NCI-H345 (cell line): ENCODE measurements at places on chromosomes 12 and 14.
A peak's percentile ranks its signal among the peaks of the same experiment; 100 is the strongest.

GRCh38 chr14:104596927-104597351 lies 7.6 kb downstream of the TMEM179 start:
- no peak for DNase-seq

DNA sequence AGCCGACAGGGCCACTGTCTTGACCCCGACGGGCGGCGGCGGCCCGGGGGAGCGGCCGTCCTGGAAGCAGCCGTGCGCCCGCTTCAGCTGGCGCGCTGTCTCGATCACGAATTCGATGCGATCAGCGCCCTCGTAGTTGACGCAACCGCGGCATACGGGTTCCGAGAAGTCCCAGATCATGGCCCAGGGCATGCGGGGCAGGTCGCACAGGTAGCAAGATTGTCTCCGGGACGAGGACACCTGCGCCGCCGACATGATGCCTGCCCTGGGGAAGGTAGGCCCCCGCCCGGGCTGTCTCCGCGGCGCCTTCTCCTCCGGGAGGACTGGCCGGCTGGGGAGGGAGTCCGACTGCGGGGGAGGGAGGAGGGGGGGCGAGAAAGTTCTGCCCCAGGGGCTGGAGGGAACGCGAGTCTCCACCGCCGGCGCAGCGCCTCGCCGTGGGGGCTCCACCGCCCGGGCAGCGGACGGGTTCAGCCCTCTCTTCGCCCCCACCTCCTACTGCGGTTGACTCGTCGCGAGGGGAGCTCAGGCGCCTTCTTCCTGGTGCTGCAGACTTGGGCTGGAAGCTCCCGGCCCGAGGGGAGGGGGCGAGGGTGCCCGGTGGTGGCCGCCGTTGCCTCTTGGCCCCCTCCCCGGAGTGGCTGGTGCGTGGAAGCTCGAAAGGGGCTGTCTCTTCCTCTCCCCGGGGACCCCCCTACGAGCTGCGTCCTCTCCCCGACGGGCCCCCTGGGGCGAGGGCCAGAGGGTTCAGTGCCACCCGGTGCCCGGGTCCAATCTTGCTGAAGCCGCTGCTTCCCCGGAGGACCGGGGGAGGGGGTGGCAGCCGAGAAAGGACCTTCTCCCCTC lies 747 bp downstream of the IRF2BPL start:
- peak; percentile 74 for DNase-seq

DNA sequence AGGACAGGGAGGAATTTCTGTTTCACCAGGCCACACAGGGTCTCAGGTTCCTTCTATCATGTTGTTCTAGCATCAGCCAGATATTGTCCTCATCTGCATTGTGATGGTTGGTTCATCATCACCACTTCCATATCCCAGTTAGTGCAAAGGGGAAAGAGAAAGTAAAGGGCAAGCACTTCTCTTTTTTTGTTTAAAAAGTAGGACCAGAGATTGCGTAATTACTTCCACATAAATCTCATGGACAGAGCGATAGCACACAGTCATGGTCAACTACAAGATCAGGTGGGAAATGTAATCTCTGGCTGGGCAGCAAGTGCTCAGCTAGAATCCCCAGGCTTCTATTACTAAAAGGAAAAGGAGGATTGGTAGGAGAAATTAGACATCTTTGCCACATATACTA lies 155.1 kb downstream of the KIF21A start:
- DNase-seq: no peak

DNA sequence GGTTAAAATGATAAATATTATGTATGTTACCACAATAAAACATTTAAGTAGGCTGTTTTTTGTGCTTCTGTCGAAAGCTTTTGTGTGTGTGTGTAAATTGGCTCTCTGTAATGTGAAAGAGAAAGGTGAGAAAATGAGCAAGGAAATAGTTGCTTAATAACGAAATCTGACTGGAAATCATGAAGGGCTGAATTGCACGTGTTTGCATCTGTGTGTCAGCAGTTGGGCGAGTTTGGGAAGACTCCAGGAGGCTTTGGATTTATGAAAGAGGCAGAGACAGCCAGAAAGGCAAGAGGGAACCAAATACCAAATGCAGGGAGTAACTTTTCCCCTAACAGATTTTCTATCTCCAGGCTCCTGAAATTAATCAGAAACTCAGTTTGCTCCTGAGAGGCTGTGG lies 47.2 kb upstream of the PLEKHG3 start:
- no peak for DNase-seq

DNA sequence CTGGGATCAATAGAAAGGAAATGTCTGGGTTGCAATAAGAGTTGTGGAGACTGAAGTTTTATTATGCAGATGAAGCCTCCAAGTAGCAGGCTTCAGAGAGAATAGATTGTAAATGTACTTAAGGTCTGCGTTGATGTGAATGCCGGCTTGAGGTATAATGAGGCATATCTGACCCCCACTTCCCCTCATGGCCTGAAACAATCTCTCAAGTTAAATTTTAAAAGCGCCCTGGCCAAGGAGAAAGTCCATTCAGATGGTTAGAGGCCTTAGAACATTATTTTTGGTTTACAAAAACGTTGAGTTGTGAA lies 28.3 kb upstream of the HIGD1C start:
- no peak for DNase-seq

DNA sequence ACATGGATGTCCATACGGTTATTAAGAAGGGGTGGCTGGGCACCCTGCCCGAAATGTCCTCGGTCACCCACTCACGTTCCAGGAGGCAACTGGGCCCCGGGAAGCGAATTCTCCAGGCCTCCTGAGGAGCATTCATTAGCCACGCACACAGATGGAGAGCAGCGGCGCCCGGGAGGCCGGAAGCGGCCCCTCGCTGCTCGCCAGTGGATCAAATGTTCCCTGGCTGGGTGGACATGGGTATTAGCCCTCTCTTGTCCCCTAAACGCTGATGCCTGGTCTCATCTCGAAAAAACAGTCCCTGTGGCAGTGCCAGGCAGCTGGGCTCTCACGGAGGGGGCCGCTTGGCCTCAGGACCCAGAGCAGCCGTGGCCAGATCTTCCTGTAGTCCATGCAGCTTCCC lies 59.0 kb upstream of the DLK1 start:
- no peak for DNase-seq

DNA sequence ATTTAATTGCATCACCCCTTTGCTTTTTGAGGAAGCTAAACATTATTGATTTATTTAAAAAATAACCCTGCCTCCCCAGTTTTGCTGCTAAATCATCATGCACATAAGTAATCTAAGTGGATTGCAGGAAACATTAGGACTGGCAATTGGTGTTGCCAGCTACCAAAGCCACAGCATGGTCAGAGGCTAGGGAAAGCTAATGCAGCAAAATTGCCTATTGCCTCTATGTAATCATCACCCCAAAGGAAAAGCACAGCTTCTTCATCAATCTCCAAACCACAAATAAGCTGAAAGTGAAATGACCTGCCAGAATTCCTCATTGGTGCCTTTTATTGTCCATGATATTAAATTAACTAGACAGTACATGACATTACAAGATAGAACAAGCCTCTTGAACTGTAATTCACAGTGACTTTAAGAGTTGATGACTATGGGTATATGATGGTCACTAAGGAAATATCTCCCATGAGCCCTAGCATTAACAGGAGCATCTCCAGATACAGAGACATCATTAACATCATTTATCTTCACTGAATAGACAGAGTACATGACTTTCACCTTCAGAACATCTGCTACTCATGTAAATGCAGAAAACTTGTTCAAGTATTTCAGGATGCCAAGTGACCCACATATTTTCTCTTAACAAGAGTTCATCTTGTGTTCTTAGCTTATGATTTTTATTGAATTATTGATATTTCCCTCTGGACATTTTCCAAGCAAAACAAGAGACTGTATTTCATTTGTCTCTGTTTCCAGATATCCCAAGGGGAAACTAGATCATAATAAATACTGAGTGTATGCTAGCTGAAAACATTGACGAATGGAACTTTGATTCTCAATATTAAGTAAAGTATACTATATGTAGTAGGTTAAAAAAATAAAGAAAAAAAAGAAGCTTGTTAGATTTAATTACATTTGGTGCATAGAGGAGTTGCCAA lies 29.4 kb downstream of the PTPRR start:
- DNase-seq: no peak

- no peak for DNase-seq
Observed at GRCh38 chr14:103718572-103718971, 3.0 kb downstream of the ZFYVE21 start.

DNA sequence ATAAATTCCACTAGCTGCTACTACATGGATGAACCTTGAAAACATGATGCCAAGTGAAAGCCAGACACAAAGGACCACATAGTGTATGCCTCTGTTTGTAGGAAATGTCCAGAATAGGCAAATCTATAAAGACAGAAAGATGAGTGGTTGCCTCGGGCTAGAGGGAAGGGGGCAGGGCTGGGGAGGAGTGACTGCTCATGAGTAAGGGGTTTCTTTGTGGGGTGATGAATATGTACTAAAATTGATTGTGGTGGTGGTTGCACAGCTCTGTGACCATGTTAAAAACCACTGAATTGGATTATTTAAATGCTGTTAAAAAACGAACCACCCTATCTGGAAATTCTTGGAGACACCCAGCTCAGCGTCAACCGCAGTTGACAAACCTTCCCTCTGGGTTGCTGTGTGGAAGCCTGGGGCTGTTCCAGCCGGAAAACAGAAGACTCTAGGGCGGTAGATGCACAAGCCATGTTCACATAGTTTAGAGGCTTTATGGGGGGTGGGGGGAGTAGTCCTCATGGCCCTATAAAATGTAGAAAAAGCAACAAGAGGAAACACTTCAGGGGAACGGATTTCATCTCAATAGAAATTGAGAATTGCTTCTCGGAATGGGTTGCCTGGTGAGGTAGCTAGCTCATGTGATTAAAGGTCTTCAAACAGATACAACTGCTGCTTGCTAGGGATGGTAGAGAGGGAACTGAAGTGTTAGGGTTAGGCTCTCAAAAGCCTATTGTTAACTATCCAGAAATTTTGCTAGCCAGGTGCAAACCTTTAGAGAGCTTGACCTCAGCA lies 29.4 kb downstream of the RIN3 start:
- no peak for DNase-seq
